ENCODE measurements at places on chromosomes 6 and 20.

DNA sequence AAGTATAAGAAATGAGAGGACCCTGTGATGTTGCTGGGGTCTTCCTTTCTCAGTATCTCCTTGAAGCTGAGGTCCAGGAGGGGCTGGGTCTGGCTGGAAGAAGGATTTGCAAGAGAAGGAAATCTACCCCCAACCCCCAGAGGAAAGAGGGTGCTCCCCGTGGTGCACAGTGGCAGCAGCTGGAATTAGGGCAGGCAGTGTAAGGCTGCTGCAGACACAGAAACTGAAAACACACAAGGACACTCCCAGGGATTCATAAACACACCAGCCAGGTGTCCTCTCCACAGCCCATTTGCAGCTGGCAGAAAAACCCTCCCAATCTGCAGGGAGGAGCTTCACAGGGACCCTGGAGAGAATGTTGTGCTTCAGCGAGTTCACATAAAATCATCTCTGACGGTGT is 297.2 kb downstream of the CDH26 start:
- no peak for DNase-seq

GRCh38 chr6:113694278-113695077 is 162.7 kb upstream of the MARCKS start:
- no peak for DNase-seq

DNA sequence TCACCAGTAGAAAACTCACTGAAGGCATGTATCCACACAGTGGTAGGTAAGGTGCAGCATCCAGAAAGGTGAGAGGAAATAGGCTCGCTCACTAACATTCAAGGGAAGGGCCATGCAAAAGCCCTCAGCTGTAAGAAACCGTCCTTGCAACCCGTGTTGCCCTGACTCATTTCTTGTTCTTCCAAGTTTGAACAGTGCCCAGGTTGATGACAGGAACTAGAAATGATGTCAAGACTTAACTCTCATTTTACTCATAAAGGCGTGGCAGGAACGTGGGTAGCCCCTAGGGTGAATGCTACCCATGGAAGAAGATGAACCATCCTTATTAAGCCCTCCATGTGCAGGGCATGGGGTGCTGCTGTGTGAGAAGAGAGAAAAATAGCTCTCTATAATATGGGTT is 187.6 kb downstream of the CD83 start:
- DNase-seq, result no peak

- DNase-seq, result no peak
These were observed 63.7 kb downstream of the HIVEP2 start for GRCh38 chr6:142881290-142881689.

GRCh38 chr20:53698371-53698978 is 104.8 kb upstream of the ZNF217 start:
- no peak for DNase-seq

DNA sequence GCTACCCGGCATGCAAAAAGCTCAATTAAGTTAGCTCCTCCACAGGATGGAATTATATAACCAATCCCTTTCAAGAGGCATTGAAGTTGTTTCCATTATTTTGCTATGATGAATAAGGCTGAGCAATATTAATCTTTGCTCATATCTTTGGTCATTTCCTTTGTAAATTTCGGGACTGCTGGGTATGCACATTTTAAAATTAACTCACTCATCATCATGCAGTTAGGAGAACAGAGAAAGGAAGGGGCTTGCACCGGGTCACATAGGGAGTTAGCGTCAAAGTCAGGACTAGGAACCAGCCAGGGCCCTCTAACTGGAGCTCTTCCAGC is 430 bp upstream of the FAM110A start:
- no peak for DNase-seq

- no peak for DNase-seq
These were observed 106.5 kb upstream of the TRAF3IP2 start for GRCh38 chr6:111711984-111712752.

DNA sequence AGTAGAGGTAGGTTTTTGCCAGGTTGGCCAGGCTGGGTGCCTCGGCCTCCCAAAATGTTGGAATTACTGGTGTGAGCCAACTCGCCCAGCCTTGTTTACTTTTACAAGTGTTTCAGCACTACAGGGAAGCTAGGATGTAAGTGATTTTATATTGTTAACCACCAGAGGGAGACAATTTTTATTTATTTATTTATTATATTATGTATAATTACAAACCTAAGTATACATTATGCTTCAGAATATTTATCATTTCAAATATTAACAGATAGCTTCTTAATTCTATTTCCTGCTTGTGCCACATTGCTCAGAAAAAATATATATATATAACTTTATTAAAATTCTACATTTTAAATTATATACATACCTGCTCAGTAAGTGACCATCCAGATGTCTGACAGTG is 9.8 kb downstream of the MMUT start:
- DNase-seq, result no peak

- no peak for DNase-seq
These were observed 3.4 kb downstream of the TFAP2B start for GRCh38 chr6:50822078-50822476.

GRCh38 chr6:77097940-77098339 is 365.4 kb downstream of the HTR1B start:
- DNase-seq, result no peak

DNA sequence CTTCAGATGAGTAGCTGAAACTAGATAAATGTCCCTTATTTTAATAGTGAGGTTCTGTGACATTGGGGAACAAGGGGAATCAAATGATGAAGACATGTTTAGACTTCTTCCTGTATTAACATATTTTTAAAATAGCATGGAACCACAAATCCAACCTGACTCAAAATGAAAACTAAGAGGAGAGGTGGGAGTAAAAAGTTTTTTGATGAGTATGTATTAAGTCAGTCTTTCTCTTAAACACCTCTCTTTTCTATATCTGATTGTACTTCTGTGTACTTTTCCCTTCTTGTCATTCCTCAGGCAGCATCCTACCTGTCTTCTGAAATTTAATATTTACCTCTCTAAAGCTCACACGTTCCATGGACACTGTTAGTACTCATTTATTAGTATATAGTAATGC is 8.7 kb upstream of the SDHAF4 start:
- DNase-seq, result no peak

- DNase-seq, result no peak
These were observed 33.1 kb upstream of the LCA5 start for GRCh38 chr6:79570129-79571029.

GRCh38 chr20:13430346-13431002 is 208.3 kb downstream of the TASP1 start:
- no peak for DNase-seq

GRCh38 chr20:38645351-38645750 is 43.7 kb downstream of the ARHGAP40 start:
- no peak for DNase-seq
